T-cell (primary cell): ENCODE measurements at places on chromosomes 7 and 10.

GRCh38 chr7:91164506-91164905 lies 99.7 kb upstream of the FZD1 start:
- H3K27me3 ChIP-seq, result no peaks in the 10 kb centered on the region
- H3K36me3 ChIP-seq, result no peaks in the 10 kb centered on the region

DNA sequence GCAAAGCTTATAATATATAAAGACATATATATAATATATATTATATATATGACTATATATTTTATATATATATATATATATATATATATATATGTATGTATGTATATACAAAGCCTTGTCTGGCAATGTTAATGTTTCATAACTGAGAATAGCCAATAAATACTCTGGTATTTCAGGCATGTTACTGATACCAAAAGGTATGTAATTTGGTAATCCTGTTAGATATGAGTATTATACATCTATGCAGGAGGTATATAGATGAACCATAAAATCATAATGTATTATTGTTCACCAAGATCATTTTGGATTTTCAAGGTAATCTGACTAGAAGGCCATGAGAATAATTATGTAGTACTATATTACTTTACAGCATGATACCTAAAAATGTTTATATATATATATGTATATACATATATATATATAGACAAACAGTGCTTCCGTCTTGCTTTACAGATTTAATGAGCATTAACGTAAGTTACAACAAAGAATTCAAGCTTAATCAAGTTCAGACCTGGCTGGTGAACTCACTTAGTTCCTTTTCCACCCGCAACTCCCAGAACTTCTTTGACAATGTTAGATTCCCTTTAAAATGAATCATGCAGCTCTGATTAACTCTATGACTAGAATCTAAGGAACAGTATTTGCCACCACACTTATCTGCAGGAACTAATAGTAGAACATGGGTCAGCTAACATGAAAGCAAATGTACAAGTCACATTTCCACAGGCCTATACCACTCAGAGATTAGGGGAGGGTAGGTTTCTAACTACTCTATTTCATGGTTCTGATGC lies 82.7 kb downstream of the SLC25A13 start:
- no peaks in the 10 kb centered on the region for H3K4me1 ChIP-seq
- DNase-seq, result no peak
- H3K36me3 ChIP-seq, result peaks cover 3% of the 10 kb centered on the region
- H3K27me3 ChIP-seq, result no peaks in the 10 kb centered on the region
- H3K27ac ChIP-seq, result no peak overlapping the region
- no peak overlapping the region for H3K4me3 ChIP-seq

DNA sequence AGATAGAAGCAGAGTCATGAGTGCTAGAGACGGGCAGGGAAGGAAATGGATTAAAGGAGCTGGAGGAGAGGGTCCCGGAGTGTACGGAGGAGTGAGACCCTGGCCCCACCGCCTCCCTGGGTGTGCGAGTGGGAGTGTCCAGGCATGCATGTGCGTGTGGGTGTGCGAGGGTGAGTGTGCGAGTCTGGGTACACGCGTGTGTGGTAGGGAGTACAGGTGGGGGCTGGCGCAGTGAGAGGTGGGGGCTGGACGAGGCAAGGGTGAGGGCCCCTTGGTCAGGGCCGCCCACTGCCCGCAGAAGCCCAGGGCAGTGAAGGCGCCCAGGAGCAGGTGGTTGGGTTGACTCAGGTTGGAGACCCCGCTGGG lies 97.6 kb downstream of the BMS1 start:
- H3K36me3 ChIP-seq, result no peaks in the 10 kb centered on the region
- H3K27me3 ChIP-seq, result peaks cover 41% of the 10 kb centered on the region
- H3K4me3 ChIP-seq, result no peak overlapping the region
- no peak overlapping the region for H3K27ac ChIP-seq
- no peak for DNase-seq

GRCh38 chr10:90167174-90168064 lies 466.0 kb downstream of the KIF20B start:
- H3K27ac ChIP-seq, result no peak overlapping the region
- H3K27me3 ChIP-seq, result no peaks in the 10 kb centered on the region
- no peaks in the 10 kb centered on the region for H3K36me3 ChIP-seq
- H3K4me3 ChIP-seq, result no peak overlapping the region
